ENCODE measurements at places on chromosomes 2 and 18. TPM values are rescaled to one million over a fixed set of nuclear protein-coding genes. Genes with fewer than 3 reads are reported as not detected.

The MATN3 gene
- total RNA-seq = 3.1 TPM

The ADAM17 gene
- total RNA-seq = 53.1 TPM

The CPLX4 gene
- not detected for total RNA-seq

The CSRNP3 gene
- 10.7 TPM for total RNA-seq

The PSTPIP2 gene
- 6.1 TPM for total RNA-seq

The HOXD10 gene
- total RNA-seq = not detected

The CDH20 gene
- 0.65 TPM for total RNA-seq

DNA sequence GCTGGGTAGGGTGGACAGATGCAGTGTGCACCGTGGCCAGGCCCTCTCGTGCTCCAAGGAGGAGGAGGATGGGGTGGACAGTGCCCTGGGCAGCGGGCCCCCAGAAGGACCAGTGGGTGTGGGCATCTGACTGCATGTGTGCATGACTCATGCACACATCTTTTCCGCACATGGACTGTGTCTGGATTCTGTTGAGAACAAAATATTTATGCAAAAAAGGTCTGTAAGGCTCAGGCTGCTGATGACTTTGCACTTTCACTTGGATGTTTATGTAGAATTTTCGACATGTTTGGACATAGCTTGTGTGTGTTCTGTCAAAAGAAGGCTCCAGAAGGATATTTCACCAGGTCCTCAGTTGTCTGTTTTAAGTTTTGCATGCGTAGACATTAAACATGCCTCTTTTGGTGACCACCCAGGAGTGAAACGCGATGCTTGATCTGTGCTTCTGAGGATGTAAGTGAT is 45.6 kb downstream of the MTCL1 start:
- no peak for DNase-seq

- DNase-seq = no peak
These were observed 550.6 kb upstream of the ACVR2A start for GRCh38 chr2:147293991-147294824.

GRCh38 chr2:169007941-169008340 is 23.2 kb downstream of the ABCB11 start:
- no peak for DNase-seq

DNA sequence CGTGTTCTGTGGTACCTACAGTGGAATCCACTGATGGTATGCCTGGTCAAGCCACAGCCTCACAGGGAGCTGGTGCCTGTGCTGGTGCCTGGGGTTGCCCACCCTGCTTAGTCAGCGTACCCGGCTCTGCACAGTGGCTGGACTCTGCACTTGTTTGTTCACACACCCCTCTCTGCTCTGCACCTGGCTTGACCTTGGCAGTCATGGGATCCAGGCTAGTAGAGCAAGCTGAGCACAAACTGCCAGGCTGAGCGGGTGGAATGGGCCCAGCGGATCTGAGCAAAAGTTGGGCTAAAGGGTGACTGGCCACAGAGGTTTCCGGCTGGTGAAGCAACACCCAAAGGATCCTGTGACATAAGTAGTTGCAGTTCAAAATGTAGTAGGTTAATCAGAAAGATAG is 163.5 kb downstream of the CDH19 start:
- no peak for DNase-seq

- DNase-seq = peak; percentile 67
These were observed at the start of gene ARHGEF4 for GRCh38 chr2:130836501-130837174. ARHGEF4 (plus strand) TSS chr2:130836914; CDS start chr2:130836954, 40 bp downstream.

GRCh38 chr2:148702475-148702874 is 57.9 kb downstream of the EPC2 start:
- no peak for DNase-seq

- no peak for DNase-seq
These were observed 69.6 kb downstream of the ICOS start for GRCh38 chr2:204005940-204006721.

GRCh38 chr2:135762022-135762421 is 20.4 kb downstream of the UBXN4 start:
- DNase-seq = no peak

DNA sequence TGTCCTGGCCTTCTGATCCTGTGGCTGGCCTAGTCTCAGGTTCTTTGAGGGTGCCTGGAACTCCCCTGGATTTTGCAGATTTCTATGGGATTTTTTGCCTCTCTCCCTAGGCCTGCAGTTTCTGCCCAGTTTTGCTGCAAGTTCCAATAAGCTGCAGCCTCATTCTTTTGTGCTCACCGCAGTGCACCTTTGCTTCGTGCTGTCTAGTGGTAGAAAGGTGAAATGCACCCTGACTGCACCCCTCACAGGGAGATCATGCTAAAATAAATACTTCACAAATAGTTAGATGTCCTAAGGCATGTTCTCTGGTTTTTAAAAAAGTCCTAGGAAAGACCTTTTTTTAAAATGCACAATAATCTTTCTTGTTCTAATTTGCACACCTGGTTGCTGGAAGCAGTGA is 72.5 kb downstream of the GNAL start:
- DNase-seq = no peak

DNA sequence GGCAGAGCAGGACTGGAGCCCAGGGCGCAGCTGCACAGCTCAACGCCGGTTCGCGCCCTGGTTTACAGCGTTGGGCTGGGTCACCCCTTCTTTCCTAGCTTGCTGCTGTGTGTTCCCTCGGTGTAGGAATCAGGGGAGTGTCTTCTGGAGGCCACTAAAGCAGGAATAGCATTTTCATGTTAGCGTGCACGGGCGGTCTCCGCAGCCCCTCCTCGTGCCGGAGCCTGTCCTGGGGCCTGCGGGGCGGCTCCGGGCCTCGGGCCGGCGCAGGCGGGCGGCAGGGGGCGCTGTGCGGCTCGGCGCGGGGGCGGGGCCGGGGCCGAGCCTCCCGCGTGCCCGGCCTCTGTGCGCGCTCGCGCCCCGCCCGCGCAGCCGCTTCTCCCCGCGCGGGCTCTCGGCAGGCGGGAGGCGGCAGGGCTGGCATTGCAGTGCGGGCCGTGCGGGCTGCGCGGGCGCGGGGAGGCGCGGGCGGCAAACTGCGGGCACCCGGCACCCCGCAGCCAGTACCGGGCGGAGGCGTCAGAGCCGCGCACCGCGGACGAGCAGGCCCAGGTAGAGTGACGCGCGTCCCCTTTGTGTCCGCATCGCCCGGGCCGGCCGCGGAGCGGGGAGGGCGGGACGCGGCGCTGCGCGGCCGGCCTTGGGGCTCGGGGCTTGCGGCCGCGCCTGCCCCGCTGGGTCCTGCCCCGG is at the start of gene RNF144A:
Gene RNF144A (plus strand): TSS at position 342 of the 690 bp plus-strand sequence. CDS start 79,515 bp downstream, outside the sequence.
- peak; percentile 75 for DNase-seq

DNA sequence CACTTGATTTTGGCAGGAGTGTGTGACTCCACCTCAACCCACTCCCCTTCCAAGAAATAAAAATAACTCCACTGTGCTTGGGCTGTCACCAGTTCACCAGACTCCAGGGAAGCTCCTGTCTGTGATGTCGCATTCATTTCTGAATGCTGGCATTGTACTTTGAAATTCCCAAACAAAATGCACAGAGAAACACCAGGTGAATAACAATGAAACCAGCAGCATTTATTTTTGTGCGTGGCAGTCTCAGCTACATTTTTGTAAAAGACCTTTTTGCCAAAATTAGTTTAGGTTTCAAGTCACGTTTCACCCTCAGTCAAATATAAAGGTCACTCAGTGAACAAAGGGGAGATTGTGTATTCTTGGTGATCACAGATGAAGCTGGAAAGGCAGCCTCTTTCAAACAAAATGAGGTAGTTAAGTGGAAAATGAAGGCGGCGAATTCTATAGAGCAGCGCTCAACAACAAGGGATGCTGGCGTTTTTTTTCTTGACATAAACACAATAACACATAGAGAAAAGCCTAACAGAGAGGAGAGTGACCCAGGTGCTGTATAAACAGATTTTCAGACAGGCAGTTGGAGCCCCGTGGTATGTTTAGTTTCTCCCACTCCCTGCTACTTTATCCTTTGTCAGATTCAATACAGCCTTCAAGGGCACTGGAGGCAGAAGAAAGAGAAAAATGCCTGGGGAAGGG is 210.3 kb upstream of the GCFC2 start:
- DNase-seq = no peak

DNA sequence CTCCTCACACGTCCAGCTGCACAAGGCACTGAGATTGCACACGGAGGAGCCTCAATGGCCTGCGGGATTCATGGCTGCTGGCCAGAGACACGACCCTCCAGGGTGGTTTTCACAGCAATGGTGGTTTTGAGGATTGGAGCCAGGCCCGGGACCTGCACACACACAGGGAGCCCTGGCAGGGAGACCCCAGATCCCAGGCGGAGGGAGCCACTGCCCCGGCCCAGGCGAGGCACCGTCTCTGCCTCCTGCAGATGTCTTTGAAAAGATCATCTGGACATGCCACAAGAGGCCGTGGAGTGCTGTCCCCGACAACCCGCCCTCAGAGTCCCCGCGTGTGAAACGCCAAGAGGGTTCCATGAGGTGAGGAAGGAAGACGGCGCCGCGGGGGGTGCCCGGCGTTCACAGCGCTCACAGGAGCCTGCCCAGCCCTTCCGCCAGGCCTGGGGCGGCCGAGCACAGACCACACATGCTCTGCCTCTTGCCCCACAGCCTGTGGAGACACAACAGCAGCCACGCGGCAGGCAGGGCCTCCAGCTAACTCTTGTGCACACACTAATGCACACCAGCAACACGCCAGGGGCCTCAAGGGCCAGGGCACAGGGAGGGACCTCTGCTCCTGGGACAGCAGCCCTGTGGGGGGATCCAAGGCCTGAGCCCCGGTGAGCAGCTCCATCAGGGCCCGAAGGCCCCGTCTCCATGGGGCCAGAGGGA is 72.8 kb upstream of the CTDP1 start:
- DNase-seq = no peak

- DNase-seq = no peak
These were observed 17.7 kb upstream of the SERPINB2 start for GRCh38 chr18:63869851-63870250.

- DNase-seq = no peak
These were observed 67.1 kb upstream of the YWHAQ start for GRCh38 chr2:9697909-9698308.

DNA sequence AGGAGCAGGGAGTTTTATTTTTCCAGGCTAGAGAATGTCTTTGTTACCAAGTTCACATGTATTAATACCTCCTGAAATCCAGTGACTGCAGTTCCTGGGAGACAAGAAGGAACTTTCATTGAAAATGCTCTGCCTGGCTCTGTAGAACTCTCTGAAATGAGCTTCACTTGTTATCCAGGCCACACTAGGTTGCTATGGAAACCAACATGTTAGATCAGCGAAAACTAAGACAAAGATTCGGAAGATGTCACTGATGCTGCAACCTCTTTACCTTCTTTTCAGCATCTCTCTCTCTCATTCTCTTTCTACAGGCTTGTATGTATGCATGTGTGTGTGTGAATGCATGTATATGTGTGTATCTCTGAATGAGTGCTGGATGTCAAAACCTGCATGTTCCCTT is 218.5 kb downstream of the TRIB2 start:
- no peak for DNase-seq

DNA sequence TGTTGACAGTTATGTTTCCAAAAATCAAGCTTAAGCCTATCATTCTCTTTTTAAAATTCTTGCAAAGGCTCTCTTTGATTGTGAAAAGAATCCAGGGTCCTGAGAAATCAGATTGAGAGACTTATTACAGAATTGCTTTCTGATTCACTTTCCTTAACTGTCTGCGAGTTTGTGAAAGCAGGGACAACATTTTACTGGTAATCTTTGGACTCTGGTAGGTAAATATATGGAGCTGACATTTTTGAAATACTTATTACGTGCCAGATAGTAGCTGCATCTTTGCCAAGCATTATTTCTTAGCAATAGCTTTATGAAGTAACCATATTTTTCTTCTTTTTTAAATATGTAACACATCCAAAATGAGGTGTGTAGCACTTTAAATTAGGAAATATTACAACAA is 570.9 kb downstream of the CMPK2 start:
- no peak for DNase-seq

DNA sequence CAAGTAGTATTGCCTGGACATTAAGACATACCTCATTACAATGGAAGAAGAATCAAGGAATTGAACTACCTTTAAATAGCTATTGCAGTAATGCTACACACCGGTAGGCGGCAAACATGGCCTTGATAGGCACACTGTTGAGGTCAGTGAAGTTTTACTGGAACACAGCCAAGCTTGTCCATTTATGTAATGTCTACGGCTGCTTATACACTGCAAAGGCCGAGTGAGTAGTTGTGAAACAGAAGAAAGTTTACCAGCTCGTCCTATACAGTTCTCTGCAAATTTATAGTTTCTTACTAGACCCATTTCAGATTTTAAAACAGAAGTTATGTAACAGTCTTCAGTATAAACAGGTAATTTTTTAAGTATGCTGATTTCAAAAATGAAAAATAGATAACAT is 38.8 kb downstream of the PPP4R1 start:
- DNase-seq = peak; percentile 34

GRCh38 chr2:128424406-128425171 is 105.9 kb upstream of the HS6ST1 start:
- DNase-seq = no peak

GRCh38 chr2:25316101-25316500 is 25.6 kb downstream of the DNMT3A start:
- DNase-seq = no peak

DNA sequence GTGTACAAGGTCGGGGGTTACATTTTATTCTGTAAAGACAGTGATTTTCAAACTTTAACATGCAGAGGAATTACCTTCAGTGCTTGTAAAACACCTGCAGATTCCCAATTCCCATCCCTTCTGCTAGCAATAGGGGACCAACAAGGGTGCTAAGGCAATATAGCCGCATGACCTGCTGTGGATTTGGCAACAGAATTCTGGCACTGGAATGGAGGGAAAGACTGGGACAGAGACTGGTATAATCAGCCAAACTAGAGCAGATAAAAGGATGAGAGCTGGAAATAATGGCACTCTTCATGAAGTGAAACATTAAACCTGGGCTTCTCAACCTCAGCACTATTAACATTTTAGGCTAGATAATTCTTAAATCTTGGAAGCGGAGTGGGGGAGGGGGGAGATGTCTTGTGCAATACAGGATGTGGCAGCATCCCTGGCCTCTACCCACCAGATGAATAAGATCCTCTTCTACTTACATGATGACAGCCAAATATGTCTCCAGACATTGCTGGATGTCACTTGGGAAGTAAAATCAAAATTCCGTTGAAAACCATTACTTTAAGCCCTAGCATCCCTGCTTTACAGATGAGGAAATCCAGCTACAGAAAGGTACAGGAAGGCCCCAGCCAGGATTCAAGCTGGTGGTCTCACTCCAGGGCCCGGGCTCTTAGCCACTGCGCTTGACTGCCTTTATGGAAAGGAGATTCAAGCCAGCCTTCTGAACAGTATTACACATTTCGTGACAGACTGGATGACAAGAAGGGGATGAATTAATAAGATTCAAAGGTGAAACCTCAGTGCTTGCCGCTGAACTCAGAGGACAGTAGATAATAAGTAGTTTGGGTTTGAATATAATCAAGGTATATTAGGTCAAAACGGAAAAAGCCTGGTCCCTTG is 1.7 kb downstream of the EVA1A start:
- DNase-seq = no peak

- no peak for DNase-seq
These were observed 1.2 kb upstream of the RAD51AP2 start for GRCh38 chr2:17519486-17519885.

- no peak for DNase-seq
These were observed 323.0 kb downstream of the TSN start for GRCh38 chr2:122078451-122078850.

- no peak for DNase-seq
These were observed 56.8 kb upstream of the TTN start for GRCh38 chr2:178863856-178864620.

Data from progenitor cell of endocrine pancreas (in vitro differentiated cells).